ENCODE measurements at places on chromosomes 3 and 15.

DNA sequence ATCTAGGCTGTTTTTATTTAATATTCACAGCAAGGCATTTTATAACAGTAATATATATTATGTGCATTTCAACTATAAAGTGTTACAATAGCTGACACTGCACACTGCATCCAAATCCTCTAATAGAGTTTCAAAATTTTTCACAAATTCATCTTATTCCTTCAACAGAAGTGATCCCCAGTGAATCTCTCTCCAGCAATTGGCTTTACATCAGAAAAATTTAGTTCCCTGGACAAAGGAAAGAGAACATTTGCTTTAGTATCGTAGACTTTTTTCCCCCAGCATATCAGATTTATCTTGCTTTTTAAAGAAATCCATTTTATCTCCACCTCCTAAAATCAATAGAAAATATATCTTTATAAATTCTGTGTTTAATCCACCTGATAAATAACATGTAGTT, 868.6 kb downstream of the TBL1XR1 start:
- no peak for DNase-seq

GRCh38 chr3:167684388-167684993, 30.7 kb upstream of the WDR49 start:
- DNase-seq = peak; percentile 23

DNA sequence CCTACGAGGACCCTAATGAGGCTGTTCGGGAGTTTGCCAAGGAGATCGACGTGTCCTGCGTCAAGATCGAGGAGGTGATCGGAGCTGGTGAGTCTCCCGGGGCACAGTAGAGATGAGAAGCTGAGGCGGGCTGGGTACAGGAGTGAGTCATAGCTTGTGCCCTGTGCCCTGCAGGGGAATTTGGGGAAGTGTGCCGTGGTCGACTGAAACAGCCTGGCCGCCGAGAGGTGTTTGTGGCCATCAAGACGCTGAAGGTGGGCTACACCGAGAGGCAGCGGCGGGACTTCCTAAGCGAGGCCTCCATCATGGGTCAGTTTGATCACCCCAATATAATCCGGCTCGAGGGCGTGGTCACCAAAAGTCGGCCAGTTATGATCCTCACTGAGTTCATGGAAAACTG, 17.9 kb downstream of the EPHB3 start:
- DNase-seq = no peak

GRCh38 chr3:156253150-156253549, 132.8 kb downstream of the KCNAB1 start:
- DNase-seq = no peak

GRCh38 chr3:62361261-62361660, 12.1 kb downstream of the FEZF2 start:
- DNase-seq = no peak

- DNase-seq = no peak
Observed at GRCh38 chr3:13004376-13004775, 68.9 kb downstream of the IQSEC1 start.

GRCh38 chr3:66386011-66386924, 114.6 kb downstream of the LRIG1 start:
- DNase-seq = no peak

DNA sequence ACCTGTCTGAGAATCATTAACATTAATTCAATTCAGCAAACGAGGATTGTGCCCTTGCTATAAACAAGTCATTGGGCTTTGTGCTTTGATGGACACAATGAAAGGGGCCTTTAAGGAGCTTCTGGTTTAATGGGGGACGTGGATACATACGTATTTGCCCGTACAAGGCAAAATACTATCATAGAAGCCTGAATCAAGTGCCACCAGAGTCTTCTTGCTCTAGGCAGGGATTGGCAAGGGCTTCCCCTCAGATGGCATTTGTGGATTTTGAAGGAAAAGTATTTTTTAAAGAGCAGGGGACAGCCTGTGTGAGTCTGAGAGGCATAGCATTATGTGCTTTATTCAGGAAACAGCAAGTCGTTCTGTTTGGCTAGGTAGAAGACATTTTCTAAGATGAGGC, 83.7 kb upstream of the NEDD4 start:
- no peak for DNase-seq

DNA sequence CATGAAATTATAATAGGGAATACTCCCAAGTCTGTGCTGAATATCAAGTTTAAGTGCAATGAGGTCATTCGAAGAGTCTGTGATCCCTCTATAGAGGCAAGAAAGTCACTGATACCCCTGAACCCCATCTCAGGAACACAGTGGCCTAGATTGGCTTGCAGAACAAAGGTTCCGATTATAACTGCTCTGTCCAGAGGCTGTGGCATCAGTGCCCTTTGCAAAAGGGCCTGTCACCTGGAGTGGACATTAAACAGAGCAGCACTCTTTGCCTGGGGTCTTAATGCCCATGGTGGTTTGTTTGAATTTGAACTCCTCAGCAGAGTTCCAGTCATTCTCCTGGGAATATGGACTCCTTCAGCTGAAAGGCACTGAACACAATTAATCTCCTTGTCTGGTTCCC, 93.9 kb upstream of the SLCO3A1 start:
- DNase-seq = no peak

DNA sequence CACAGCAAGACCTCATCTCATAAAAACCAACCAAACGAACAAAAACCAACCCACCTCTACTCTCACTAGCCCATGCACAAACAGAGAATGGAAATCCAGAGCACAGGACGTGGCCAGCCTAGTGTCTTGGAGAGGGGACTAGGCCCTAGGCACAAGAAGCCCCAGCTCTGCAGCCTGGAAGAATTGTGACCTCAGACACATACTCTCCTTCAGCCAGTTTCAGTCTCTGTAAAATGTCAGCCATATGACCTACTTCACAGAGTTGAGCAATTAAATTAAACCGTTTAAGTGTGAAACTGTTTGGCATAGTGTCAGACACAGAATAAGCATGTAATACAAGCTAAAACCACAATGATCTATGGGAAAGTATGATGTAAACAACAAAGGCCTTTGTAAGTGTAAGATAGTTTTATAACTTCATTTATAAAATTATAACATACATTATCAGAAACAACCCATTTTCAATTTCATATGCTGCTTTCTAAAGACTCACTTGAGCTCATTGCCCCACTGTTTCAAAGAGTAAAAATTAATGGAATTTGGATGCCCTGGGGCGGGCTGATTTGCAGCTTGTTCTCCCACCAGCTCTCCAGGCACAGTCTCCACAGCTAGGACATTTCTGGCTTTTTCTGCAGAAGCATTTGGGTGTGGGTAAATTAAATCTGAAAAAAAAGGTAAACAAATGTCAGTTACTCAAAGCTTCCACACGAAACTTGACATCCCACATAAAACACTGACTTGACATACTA, 32.9 kb downstream of the TBC1D2B start:
- no peak for DNase-seq

DNA sequence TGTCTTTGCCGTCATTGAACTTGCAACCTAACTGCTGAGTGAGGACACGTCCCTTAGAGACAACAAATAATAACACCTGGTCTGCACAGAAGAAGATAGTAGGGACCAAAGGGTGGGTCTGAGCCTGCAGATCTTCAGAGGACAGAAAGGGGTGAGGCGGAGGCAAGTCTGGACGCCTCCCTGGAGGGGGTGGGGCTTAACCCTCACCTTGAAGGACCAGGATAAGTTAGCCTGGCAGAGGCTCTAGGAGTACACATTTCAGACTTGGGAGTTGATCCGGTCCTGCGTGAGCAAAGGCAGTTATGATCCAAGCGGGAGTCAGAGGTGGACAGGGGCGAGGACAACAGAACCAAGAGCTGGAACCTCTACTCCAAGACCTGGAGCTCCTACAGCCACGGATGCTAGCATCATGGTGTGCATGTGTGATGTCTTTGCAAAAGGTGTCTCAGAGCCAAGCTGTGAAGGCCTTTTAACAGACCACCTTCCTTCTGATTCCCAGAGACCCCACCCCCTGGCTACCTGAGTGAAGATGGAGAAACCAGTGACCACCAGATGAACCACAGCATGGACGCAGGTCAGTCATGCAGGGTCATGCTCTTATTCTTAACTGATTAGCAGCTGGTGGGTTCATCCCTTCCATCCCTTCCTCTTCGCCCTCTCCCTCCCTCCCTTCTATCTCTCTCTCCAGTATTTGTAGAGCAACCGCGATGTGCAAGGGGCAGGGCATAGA, 88.0 kb downstream of the AAGAB start:
- DNase-seq = no peak

DNA sequence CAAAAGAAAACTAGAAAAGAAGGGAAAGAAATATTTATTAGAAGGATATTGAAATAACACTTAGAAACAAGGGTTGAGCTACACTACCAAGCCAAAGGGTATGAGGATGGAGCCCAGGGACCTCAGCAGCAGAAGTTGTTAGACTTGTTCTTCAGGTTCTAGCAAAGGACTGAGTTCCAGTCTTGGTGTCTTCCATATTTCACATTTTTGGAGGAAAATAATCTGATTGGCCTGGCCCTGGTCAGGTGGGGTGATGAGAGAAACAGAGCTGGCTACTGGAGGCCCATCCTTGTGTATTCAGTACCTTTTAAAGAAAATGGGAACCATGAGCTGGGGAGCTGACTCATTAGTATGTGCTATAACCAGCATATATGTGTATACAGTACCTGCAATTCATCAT, 28.2 kb downstream of the PPP4R2 start:
- DNase-seq = no peak

DNA sequence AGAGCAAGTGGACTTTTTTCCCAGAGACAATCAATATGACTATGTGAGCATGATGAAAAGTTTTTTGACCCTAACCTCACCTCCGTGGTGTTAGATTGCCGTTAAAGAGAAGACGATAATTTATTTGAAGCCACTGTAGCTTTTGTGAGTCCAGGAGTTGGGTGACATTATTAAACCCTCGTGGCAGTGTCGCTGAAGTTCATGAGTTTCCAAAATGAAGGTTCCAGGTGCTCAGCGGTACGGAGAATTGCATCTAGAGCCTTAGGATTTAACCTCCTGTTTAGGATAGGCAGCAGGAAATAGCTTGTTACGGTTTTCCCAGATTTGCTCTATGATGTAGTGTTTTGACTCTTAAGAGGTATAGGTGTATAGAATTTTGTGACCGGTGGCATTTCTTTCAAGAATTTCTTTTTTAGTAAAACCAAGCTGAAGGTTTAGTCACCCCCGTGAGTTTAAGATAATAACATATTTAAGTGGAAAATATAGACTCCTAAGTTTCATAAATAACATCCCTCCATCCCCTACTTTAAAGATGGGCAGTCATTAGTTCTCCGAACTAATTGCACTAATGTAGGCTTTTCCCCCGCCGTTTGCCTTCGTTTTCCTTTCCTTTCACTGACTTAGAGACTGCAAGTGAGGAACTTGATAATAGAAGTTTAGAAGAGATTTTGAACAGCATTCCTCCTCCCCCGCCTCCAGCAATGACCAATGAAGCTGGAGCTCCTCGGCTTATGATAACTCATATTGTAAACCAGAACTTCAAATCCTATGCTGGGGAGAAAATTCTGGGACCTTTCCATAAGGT, 2.0 kb downstream of the SMC4 start:
- DNase-seq = no peak

DNA sequence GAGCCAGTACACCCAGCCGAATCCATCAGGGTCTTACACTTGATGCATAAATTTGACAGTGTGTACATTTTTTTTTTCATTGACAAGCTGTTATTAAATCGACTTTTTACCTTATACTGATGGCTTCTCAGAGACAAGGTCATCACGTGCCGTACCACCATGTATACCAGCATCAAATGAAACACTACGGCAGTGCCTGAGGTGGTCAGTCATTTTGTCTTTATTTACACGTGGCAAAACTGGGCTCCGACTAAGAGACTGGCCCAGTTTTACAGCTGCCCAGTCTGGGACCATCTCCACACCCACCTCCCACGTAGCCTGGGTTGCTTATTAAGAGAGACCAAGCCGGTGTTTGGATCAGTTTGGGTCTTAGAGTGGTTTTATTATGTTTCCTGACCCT, 57.4 kb downstream of the TMEM266 start:
- DNase-seq = no peak

DNA sequence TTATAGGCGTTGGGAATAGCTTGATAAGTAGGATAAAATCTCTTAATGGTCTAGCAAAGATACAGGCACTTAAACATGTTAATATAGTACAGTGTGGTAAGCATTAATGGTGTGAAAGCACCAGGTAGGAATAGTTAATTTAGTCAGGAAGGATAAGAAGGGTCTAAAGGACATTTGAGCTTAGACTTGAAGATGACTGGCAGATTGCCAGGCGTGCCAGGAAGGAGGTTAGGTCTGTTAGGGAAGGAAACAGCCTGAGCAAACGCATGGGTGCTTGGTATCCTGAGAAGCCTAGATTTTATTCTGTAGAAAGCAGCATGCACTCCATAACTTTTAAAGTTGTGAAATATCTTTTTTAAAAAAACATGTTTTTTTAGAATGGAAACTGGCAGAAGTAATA, 17.7 kb downstream of the SEC62 start:
- DNase-seq = no peak

DNA sequence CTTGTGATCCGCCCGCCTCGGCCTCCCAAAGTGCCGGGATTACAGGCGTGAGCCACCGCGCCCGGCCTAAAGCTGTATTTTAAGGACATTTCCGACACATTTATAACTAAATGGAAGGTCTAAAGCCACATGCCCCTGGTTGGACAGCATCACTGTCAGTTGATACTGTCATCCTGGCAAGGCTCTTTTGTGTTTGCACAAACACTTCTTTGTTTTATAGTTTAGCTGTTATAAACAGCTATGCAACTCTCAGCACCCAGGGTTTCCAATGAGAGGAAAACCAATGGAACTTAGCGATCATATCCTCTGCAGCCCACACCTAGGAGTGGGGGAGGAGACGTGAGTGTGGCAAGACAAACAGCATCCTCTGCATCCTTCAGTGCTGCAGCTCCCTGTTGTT, 19.7 kb downstream of the NIPA1 start:
- DNase-seq = no peak

DNA sequence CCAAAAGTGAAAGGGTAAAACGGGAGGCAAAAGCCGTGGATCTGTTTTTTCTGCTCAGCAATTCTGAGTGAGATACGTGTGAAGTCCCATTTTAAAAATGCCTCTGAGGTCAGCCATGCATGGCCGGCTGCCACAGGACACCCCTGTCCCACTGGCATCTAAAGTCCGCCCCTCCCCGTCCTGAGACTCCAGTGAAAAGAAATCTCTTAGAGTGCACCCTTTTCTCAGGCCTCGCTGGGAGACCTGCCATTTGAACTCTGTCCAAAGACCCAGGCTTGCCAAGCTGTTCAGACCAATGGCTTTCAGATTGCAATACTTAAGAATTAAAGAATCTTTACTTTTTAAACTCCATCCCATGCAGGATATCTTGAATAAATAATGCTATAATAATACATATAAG, 61.0 kb upstream of the SLC24A5 start:
- no peak for DNase-seq

DNA sequence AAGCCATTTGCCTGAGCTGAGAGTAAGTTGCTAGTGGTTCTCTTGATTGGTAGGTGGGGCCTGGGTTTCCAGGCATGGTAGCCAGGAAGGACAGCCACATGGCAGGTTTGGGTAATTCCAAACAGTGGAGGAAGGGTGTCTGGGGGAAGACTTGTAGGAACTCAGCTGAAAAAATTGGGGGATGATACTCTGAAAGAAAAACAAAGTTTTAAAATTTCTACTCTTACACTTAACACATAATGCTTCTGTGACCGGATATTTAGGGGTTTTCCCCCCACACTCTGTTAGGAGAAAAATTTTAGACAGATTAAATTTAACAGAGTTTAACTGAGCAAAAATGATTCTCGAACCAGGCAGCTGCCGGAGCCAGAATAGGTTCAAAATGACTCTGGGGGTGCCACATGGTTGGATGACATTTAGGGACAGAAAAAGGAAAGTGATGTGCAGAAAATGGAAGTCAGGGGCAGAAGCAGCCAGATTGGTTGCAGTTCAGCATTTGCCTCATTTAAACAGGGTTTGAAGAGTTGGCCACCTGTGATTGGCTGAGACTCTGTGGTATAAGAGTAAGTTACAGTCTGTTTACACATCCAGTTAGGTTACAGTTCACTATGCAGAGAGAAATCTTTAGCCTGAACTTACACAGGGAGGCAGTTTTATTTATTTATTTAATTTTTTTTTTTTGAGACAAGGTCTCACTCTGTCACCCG, 8.1 kb downstream of the B2M start:
- DNase-seq = peak; percentile 67
